Hypothalamus (tissue), 51 donors: ENCODE measurements at places on chromosomes 13 and 19.

- no peak for DNase-seq
Observed at GRCh38 chr19:35350591-35350990, 2.9 kb downstream of the FFAR1 start.

DNA sequence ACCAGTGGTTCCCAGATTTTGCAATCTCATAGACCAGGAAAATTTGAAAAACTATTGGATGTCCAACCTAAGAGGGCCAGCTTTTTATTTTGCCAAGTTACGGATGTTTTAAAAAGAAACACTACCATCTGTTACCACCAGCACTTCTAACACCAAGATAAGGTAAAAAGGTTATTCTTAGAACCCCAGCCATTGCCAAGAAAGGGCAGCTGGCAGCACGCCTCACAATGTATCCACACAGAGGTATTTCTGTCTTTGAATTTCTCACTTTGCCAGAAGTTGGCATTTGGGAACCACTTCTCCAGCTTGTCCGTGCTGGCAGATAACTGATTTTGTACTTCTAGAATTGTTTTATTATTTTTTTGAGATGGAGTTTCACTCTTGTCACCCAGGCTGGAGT, 28.7 kb downstream of the CAPN12 start:
- DNase-seq, result no peak

- no peak for DNase-seq
Observed at GRCh38 chr13:98141509-98142379, 1.1 kb upstream of the FARP1 start.

DNA sequence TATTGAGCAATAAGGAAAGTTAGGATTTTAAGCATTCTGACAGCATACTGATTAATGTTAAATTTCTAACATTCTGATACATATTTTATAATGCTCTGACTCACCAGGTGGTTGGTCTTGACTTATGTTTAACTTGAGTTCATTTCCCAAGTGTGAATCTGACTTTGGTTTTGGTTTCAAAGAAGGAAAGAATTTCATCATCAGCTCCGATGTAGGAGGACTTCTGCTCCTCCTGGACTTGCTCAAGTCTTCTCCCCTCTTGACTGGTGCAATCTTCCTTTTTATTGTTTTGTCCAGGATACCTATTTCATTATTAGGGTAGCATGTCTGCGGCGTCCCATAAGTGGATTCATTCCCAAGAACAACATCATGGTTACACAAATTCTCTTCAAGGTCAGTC, 141.3 kb downstream of the RNF17 start:
- no peak for DNase-seq

- no peak for DNase-seq
Observed at GRCh38 chr13:65868099-65868498, 1362.0 kb downstream of the PCDH9 start.

GRCh38 chr13:73857106-73857505, 277.1 kb downstream of the KLF12 start:
- no peak for DNase-seq

DNA sequence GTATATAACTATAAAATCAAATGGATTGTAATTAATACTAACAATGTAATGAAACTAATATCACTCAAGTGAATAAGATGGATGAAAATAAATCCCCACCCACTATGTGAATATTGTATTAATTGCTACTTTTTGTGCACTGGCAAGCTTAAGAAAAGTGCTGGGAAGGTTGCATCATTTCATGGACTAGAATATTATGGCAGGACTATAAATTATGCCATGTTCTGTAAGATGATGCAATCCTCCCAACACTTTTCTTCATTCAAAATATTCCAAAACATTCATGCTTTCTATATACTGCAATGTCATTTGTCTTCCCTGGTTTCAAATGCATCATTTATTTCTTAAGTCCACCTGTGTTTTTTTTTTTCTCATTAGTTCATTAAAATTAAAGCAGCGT, 457.6 kb upstream of the GPC6 start:
- DNase-seq, result no peak

DNA sequence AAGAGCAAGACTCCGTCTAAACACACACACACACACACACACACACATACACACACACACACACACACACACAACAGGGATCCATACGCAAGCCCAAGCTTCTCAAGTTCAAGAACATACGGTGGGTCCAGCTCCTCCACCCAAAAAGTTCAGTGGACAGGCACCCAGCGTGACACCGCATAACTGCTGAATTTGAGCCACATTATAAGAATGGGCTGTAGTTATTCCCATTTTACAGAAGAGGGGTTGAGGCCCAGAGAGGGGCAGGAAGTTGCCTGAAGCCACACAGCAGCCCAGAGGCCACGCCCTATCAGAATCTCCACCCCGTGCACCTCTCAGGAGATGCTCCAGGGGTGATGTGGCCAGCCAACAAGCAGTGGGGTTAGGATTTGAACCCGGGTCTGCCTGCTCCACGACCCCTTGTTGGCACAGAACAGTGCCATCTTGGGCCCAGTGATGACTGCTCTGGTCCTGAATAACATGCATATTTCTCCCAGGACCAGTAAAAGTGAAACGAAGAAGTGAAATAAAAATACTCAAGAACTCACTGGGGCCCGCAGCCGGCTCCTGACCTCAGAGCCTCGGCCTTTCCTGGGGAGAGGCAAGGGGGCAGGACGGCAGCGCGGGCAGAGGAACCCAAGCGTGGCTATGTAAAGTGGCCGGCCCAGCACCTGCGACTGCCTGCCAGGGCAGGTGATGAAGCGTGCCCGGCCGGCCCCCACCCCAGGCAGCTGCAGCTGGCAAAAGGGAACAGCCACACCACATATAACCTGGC, 61.9 kb downstream of the AP1M1 start:
- no peak for DNase-seq

- no peak for DNase-seq
Observed at GRCh38 chr13:110944121-110944967, 29.5 kb upstream of the ANKRD10 start.

DNA sequence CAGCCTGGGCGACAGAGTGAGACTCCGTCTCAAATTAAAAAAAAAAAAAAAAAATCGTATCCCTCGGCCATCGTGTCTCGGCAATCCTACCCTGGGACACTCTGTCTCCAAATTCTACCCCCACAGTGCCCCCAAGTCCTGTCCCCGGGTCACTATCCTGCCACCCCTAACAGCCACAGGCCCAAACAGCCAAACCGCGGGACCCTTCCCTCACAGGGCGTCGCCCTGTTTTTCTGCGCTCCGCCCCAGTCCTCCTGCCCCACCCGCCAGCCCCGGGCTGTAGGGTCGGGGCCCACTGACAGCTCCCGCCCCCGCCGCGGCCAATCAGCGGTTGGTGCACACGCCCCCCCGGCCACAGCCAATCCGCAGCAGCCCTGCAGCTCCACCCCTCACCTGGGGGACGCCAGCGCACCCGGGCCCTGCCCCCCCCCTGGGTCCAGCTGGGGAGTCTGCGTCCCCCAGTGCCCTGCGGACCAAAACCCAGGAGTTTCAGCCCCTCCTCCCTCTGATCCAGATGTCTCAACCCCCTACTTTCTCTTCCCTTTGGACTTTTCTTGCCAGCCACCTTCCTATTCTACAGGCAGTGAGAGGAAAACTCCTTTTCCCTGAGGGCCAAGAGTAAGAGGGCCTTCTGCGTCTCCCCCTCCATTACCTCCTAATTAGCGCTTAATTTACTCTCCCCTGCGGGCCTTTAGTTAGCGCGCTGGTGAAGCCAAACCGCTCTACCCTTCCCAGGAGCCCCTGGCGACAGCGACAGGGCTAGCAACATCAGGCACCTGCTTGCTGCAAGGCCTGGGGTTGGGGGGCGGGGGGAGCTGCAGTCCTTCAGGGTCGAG, 1.5 kb upstream of the BCAT2 start:
- peak; percentile 81 for DNase-seq
